ENCODE measurements at places on chromosomes 1 and 21. TPM values are rescaled to one million over a fixed set of nuclear protein-coding genes. Genes with fewer than 3 reads are reported as not detected.

MAN1C1 gene
- total RNA-seq: 16.9 TPM

GRCh38 chr1:38708701-38709258 lies 150.8 kb downstream of the RRAGC start:
- DNase-seq: no peak

- no peak for DNase-seq
These were observed 69.1 kb downstream of the COLGALT2 start for GRCh38 chr1:183968386-183968785.

GRCh38 chr1:222021129-222021528 lies 279.2 kb upstream of the DUSP10 start:
- no peak for DNase-seq

- peak; percentile 97 for DNase-seq
These were observed 6.8 kb upstream of the BSDC1 start for GRCh38 chr1:32400876-32401631.

GRCh38 chr1:192763756-192764155 lies 45.1 kb upstream of the RGS2 start:
- DNase-seq: peak; percentile 86

KRTAP19-3 gene
- total RNA-seq: not detected
